ENCODE measurements at places on chromosomes 7 and 10. TPM values are rescaled to one million over a fixed set of nuclear protein-coding genes. Genes with fewer than 3 reads are reported as not detected.

GRCh38 chr7:26183545-26184280, 16.8 kb downstream of the HNRNPA2B1 start:
- DNase-seq, result no peak

GRCh38 chr7:19116121-19117090, 1.0 kb downstream of the TWIST1 start:
- DNase-seq, result peak; percentile 59

- DNase-seq, result no peak
Observed at GRCh38 chr7:73382934-73383503, 50.6 kb upstream of the FZD9 start.

DNA sequence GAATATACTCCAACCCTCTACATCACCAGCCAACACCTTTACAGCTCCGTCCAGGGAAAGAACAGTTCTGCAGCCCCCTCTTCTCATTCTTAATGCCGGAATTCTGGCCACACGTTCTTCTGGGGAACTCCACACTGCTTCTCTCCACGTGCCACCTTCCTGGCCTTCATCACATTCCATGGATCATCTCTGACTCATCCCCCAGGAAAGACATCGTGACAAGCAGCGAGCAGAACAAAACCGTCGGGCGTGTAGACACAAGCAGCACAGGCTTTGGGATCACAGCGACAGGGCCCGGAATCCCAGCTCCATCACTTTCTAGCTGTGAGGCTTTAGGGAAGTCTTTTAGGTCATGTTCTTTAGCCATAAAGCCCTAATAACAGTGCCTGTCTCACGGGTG, 590.3 kb upstream of the FOXK1 start:
- DNase-seq, result no peak

- no peak for DNase-seq
Observed at GRCh38 chr10:6211671-6212635, 9.2 kb downstream of the PFKFB3 start.

ZNF25 gene
- total RNA-seq, result 16.7 TPM

- DNase-seq, result peak; percentile 39
Observed at GRCh38 chr10:44387853-44388251, 3.0 kb upstream of the CXCL12 start.

ABCB8 gene
- 24.5 TPM for total RNA-seq

GRCh38 chr10:108608860-108609259, 1314.5 kb downstream of the XPNPEP1 start:
- DNase-seq, result no peak

CRPPA gene
- 7.1 TPM for total RNA-seq

GLCCI1 gene
- 5.7 TPM for total RNA-seq

DNA sequence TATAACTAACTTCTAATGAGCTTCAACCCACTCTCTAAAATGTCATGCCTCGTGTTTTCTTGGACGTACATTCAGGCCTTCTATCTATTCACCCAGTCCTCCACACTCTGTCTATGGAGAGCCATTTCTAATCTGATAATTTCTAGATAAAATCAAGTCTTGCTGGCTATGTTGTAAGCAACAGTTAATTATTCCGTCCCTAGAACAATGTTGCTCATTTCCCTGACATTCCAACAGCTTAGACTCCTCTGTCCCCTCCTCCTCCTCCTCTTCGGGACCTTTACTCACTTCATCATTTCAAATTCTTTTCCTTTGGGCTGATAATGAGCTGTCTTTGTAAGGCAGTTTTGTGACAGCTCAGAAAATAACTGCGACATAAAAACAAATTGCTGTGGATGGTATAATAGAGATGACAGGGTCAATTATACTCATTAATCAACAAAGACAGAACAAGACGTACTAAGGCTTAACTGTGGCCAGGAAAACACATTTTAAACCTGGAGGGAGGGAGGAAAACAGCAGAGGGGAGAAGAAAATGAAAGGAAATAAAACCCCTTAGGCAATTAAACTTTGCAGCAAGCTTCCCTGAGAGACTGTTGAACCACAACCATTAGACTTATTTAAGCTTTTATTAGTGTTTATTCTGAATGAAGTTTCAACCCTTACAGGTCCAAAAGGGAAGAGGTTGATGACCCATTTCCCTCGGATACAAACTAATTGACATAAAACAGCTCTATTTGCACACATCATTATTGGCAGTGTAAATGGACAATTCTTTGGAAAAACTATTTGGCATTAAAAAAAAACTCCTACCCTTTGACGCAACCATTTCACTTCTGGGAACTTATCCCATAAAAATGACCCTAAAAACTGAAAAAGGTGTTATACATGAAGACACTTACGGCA, 179.1 kb downstream of the SFMBT2 start:
- no peak for DNase-seq

- no peak for DNase-seq
Observed at GRCh38 chr7:155886391-155887173, 74.3 kb upstream of the SHH start.

GRCh38 chr10:27383595-27384542, 120.2 kb upstream of the RAB18 start:
- DNase-seq, result no peak

GRCh38 chr10:122052701-122053100, 63.7 kb downstream of the TACC2 start:
- DNase-seq, result no peak

CREM gene
- total RNA-seq, result 63.7 TPM

KAT6B gene
- 42.6 TPM for total RNA-seq

DNA sequence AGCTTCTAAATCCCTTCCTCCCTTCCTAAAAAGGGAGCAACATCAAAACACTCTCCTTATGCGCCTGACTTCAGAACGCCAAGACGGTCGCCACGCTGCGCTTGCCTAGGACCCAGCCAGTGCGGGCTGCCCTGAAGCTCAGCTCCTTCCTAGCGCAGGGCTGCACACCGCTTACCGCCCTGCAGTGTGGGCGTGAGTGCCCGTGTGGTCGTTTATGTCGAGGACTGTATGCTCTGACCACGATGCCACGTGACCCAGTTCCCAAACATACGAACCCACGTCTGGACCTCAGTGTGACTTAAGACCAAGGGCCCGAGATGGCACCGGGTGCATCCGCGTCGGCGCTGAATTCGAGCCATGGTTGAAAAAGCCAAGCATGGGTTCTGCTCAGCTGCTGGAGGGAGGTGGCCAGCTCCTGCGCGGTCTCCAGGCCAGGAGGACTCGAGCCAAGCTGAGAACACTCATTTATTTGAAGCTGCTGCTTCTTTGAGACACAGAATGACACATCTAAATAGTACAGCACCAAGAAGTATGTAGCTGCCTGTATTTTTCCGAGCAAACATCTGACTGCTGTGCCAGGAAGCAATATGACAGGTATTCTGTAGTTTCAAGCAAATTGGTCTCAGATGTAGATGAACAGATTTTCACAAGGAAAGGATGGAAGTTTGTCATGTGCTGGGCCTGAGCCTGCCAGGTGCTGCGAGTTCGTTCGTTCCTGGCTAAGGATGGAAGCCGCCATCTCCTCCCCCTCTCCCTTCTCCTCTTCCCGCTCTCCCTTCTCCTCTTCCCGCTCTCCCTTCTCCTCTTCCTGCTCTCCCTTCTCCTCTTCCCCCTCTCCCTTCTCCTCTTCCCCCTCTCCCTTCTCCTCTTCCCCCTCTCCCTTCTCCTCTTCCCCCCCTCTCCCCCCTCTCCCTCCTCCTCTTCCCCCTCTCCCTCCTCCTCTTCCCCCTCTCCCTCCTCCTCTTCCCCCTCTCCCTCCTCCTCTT, 184.7 kb downstream of the EBF3 start:
- no peak for DNase-seq

- DNase-seq, result no peak
Observed at GRCh38 chr10:129709101-129709500, 242.1 kb downstream of the MGMT start.

DNA sequence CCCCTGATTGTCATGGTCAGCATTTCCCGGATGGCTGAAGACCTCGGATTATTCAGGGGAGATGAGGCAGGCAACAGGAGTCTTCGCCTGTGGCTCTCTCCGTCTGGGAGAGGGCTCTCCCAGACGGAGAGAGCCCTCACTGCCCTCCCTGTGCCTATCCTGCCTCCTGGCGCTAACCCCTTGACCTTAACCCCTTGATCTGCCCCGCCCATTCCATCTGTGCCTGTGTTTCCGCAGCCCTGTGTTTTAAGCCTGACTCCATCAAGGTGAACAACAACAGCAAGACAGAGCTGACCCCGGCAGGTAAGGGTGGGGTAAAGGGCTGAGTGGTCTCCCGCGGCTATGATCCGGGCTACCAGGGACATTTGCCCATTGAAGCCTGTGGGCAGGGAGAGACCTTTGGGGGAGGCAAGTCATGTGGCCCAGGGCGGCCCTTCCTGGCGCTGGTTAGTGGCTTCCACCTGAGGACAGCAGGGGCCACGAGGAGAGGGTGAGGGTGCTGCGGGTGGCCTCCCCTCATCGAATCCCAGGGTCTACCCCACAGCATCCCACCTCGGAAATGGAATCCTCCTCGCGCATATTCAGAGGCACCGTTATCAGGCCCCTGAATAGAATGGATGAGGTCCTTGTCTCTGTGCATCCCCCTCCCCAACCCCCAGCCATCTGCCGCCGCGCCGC, 4.2 kb upstream of the MUC12 start:
- peak; percentile 44 for DNase-seq

DNA sequence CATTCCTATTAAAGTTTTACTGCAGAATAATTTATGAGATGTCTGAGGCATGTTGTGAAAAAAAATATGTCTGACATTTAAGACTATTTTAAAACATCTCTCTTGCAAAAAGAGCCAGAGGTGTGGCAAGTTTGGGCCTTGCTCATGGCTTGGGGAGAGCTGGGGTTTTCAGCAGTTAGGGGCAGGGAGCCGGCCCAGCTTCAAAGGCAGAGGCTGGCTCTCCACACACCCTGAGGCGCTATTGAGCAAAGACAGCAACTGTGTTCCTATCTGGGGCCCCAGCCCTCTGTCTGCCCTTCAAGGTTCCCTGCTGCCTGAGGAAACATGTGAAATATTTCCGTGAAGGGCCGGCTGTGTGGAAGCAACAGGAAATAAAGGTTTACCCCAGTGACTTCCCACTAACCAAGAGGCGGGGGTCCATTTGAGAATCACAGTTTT, 94.0 kb downstream of the SORBS1 start:
- no peak for DNase-seq

FAM237B gene
- not detected for total RNA-seq

- DNase-seq, result no peak
Observed at GRCh38 chr7:151506901-151507382, 12.8 kb downstream of the RHEB start.

DNA sequence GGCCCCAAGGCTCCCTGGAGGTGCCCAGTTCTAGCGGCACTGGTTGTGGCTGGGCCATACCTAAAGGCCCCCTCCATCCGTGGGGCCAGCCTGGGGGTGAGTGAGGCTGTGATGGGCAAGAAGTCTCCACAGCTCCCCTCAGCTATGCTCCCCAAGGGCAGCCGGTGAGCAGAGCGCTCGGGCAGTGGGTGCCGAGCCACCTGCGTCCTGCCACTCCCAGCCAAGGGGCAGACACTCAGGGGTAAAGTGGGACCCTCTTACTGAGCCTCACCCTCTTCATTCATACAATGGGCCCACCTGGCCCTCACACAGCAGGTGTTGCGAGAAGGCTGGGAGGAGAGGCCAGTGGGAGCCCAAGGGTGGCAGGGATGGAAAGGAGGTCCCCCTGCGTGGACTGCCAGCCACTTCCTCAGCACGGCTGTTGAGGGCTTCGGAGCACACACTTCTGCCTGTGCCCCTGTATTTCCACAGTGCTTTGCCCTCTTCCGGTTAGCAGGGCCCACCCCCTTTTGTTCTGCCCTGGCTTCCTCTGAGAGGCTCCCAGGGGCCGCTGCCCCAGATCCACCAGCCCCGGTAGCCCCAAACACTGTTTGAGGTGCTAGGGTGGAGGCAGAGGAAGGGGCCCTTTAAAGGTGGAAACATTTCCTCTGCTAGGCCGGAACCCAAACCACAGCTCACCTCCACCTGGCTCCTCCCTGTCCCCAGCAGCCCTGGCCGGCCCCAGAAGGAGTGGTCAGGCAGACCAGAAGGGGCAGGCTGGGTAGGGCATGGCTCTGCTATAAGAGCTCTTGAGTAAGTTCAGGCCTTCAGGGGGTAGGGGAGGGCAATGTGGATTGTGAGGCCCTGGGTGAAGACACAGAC, 16.4 kb upstream of the C10orf105 start:
- DNase-seq, result peak; percentile 53

DNA sequence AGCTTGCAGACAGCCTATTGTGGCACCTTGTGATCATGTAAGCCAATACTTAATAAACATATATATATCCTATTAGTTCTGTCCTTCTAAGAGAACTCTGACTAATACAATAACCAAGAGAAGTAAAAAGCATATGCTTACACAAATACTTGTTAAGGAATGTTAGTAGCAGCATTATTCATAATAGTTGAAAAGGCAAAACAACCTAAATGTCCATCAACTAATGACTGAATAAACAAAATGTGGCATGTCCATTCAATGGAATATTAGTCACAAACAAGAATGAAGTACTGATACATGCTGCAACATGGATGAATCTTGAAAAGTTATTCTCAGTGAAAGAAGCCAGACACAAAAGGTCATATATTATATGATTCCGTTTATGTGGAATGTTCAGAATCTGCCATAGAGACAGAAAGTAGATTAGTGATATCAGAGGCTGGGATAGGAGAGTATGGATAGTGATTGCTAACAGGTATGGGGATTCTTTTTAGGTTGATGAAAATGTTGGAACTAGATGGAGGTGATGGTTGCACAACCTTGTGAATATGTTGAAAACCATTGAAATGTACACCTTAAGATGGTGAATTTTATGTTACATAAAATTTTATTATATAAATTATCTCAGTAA, 112.5 kb upstream of the UNC5B start:
- no peak for DNase-seq

DNA sequence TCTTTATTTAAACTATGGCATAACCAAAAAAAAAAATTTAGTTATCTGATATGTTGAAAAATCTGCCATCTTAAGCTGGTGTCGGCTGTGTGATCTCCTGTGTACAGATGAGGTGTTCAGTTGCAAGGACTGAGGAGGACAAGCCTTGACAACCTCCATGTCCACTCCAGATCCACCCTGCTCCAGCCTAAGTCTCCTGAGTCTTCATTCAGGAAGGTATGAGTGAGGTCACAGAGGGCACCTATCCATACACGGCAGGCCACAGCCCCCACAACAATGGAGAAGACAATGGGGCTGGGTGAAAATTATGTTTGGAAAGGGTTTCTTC, 16.1 kb downstream of the TARP start:
- no peak for DNase-seq

BEND7 gene
- 18.6 TPM for total RNA-seq

DNA sequence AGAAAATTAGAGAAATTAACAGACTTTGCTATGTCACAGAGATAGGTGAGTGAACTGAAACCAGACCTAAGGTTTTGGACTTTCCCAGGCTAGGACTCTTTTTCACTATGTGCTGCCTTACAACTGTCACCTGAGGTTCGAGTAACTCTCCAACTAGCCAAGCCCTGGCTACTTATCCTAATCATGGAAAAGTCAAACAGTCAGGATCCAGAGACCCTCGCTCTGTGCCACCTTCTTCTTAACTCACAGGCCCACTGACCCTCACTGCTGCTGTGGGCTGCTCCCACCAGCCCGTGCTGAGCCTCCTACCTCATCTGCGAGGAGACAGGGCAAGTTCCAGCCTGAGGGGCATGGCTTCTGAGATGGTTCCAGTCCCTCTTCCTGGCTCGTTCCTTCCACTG, 211.4 kb upstream of the KLF14 start:
- DNase-seq, result no peak

OR6V1 gene
- total RNA-seq, result not detected

GRCh38 chr7:10874666-10875065, 99.0 kb upstream of the PHF14 start:
- no peak for DNase-seq

- peak; percentile 50 for DNase-seq
Observed at GRCh38 chr7:54888067-54888733, 129.2 kb upstream of the SEC61G start.
